Naive B cell (primary cell): ENCODE measurements at places on chromosomes 3 and 15.

GRCh38 chr3:86837871-86838270 lies 153.1 kb downstream of the VGLL3 start:
- no peak for DNase-seq

DNA sequence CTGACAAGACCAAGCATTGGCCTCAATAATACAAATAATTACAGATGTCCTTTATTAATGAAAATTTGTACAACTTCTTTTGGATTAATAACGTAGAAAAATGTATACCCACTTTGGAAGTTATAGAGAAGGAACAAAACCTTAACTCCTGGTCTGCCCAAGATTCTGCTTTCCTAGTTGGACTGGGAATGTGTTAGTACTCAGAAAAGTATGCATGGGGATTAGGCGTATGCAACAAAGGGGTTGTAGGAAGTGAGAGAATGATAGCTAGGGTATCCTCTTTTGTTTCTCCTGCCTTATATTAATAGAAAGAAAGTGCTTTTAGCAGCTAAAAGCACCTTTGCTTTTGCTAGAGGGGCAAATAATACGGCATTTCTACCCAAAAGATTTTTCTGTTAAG lies 116.2 kb upstream of the LRRFIP2 start:
- no peak for DNase-seq

DNA sequence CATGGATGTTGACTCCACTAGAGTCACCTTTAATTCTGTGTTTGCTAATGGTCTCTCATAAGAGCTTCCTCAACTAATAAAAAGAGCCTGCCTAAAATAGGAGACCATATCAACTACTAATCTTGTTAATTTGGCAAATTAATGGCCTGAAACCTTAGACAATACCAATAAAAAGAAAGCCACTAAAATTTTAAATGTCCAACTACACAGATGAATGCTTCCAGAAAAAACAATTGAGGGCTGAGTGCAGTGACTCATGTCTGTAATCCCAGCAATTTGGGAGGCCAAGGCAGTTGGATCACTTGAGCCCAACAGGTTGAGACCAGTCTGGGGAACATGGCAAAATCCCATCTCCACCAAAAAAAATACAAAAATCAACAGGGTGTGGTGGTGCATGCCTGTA lies 230.9 kb downstream of the NSUN3 start:
- no peak for DNase-seq

- DNase-seq: no peak
These were observed 104.2 kb upstream of the THRB start for GRCh38 chr3:24598695-24599470.

GRCh38 chr3:107650788-107651187 lies 128.0 kb downstream of the BBX start:
- no peak for DNase-seq

- DNase-seq: no peak
These were observed 18.7 kb upstream of the OR4F6 start for GRCh38 chr15:101784644-101785043.

DNA sequence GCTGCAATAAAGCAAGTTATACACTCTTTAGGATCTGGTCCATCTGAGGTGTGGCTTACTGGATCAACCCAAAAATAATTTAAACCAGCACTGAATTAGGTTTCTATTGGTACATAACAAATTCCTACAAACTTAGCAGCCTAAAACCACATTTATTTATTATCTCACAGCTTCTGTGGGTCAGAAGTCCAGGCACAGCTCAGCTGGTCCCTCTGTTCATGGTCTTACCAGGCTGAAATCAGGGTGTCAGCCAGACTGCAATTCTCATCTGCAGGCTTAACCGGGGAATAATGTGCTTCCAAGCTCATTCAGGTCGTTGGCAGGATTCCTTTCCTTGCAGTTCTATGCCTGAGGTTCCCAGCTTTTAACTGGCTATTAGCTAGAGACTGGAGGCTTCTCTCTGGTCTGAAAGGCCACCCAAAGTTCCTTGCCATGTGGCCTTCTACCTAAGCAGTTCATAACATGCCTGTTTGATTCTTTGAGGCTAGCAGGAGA lies 477.4 kb upstream of the WNT5A start:
- no peak for DNase-seq

DNA sequence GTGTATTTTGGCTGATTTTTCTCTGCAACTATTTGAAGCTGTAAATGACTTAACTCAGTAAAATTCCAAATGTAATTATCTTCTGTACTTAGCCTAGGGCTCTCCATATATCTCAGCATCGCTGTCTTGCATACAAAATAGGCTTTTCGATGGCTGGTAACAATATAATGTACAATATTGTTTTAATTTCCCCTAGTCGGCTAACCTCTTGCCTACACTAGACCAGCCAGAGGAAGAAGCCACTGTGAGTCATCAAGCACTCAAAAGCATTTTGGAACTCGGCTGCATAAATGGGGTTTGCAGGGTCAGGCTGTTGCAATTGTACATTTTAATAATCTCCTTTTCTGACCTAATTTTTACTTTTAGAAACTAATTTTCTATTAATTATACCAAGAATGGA lies 583.8 kb downstream of the FOXP1 start:
- no peak for DNase-seq

DNA sequence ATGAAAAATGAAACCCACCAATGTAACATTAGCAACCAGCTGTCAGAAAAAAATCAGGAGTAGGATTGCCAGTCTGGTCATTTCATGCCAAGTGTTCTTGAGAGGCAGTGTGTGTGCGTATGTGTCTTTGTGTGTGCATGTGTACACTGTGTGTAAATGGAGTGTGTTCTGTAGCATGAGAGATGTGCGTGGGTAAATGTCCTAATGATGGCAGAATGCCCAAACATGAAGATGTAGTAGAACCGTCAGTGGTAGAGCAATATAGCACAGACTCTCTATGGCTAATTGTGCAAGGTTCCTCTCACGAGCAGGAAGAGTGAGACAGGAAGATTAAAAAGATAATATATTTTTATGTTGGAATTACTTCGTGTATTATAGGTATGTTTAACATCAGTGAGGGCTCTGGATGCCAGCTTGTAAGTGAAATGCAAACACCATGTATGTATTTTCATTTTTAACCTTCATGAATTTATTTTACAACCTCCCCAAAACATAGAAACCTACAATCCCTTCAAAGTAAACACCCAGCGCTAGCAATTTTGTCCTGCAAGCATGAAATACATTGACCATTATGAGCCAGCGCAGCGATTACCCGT lies 1038.7 kb downstream of the IGSF11 start:
- no peak for DNase-seq

DNA sequence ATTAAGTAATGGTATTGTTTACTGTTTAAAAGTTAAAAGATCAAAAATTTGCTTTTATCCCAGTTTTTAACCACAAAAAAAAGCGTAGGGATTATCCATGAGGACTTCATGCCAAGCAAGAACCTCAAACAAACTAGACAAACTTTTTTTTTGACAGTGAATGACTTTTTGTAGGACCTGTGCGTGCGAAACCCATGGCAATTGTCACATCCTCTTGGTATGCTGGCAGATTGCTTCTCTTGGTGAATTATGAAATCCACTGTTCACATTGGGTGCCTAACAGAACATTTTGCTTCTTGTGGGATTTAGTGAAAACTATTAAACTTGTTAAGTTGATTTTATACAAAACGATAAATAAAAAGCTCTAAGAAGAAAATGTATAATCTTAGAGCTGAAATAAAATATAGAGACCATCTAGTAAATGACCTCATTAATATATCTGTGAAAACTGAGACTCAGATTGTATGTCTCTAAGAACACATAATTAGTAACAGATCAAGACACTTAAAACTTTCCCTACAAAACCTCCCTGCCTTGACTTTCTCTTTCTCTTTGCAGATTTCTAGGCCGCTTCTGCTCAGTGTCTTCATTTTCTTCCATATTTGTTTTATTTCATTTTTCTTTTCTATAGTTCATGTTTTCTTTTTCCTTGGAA lies 87.3 kb upstream of the CGNL1 start:
- no peak for DNase-seq

- no peak for DNase-seq
These were observed 64.5 kb downstream of the GRIP2 start for GRCh38 chr3:14475621-14476020.

DNA sequence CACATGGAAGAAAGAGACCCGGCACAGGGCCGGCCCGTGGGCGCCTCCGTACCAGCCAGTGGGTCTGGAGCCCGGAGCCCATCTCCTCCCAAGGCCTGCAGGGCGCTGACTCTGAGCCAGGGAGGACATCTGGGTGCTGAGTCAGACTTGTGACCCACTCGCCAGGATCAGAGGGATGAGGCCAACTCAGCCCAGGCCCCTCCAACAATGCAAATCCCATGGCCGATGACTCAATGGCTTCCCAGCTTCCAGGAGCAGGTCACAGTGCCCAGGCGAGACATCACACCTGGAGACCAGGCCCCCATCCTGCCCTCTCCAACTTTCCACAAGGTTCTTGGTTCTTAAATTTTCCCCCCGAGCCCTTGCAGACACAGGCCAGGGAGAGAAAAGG lies 95.1 kb downstream of the LRIG1 start:
- DNase-seq: no peak

DNA sequence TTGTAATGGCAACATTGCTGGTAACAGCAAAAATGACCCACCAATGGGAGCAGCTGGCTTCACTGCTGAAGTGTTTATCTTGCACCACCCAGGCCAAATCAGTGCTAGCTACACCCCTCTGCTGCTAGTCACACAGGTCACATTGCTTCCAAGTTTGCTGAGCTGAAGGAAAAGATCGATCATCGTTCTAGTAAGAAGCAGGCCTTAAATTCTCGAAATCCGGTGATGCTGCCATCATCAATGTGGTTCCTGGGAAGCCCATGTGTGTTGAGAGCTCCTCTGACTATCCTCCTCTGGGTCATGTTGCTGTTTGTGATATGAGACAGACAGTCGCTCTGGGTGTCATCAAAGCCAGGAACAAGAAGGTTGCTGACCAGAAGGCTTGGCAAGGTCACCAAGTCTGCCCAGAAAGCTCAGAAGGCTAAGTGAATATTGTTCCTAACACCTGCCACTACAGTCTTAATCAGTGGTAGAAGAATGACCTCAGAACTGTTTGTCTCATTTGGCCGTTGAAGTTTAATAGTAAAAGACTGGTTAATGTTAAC lies 21.2 kb downstream of the TM4SF4 start:
- DNase-seq: no peak

DNA sequence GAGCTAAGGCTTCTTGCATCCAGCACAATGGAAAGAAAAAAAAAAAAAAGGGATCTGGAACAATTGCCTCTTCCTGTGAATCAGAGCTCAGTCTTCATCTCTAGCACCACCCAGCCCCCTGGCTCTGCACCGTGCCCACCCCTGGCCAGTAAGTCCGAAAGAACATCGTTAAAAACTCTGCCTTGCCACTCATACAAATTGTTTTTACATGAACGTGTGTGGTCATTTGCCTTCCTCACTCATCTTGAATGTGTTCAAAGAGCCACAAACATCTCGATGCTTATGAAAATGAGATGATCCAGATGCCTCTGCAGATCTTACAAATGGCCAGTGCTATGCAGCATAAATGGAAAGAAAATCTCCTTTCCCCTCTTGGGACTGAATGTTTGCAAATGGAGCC lies 400.0 kb upstream of the PPP2R3A start:
- DNase-seq: no peak

DNA sequence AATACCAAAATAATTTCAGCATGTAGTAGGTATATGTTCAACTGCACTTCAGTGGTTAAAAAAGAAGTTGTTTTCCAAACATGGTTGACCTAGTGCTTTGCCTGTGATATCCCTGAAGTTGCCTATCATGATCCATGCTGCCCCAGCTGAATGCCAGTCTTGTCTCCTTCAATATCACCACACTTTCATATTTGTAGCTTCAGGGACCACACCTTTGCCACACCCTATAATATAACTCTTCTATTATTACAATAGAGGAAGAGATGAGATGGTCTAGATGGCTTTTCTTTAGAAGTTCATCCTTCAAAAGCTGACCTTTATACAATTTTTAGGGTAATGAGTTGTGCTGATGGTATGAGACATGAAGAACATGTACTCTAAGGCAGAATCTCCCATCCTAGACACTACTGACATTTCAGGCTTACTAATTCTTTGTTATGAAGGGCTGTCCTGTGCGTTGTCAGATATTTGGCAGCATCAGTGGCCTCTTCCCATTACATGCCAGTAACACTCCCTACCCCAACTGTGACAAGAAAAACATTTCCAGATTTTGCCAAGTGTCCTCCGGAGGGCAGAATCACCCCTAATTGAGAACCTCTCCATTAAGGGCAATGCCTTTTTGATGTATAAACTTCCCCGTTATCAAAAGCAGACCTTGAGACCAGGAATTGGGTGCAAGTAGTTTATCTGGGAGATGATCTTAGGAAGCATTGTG lies 76.2 kb upstream of the PLCL2 start:
- no peak for DNase-seq

GRCh38 chr3:182795389-182795782 lies 2.1 kb downstream of the ATP11B start:
- peak; percentile 46 for DNase-seq

GRCh38 chr3:189466004-189466403 lies 165.2 kb upstream of the TP63 start:
- no peak for DNase-seq

GRCh38 chr15:88535100-88535499 lies 11.4 kb downstream of the DET1 start:
- DNase-seq: no peak

DNA sequence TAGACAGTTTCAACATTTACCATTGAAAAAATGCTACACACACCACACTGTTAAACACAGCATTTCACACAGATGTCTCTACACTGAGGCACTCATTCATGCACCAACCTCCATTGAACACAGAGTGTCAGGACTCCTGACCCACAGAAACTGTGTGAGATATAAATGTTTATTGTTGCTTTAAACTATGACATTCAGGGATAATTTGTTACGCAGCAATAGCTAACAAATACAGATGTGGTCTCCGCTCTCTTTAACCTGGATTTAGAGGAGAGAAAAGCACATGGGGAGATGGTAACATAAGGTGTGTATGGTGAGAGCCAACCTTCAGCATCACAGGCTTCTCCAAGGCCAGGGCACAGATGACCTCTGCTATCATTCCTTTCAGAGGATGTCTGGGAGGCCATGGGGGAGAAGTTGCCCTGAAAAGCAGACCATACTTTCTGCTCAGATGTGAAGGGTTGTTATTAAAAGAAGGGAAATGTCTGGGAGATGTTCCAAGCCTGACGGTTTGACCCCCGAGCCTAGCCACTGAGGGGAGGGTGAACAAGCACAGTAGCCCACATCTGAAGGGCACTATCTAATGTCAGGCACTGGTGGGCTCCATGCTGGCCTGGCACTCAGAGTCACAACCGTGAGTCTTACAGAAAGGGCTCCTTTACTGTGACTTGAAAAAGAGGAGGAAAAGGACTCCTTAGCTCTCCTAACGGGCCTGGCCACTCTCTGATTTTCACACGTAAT lies 284.5 kb upstream of the TLE3 start:
- no peak for DNase-seq

- DNase-seq: no peak
These were observed 14.2 kb downstream of the MRAS start for GRCh38 chr3:138362538-138362937.

GRCh38 chr3:101124125-101124524 lies 130.9 kb upstream of the ABI3BP start:
- no peak for DNase-seq

GRCh38 chr15:58873267-58873666 lies 60.2 kb downstream of the SLTM start:
- no peak for DNase-seq
